ENCODE measurements at places on chromosomes 3 and 15. TPM values are rescaled to one million over a fixed set of nuclear protein-coding genes. Genes with fewer than 3 reads are reported as not detected.

CEMIP gene
- total RNA-seq = 1,053 TPM

ABHD17C gene
- 14.5 TPM for total RNA-seq

SLC51B gene
- not detected for total RNA-seq

GOLGA8T gene
- not detected for total RNA-seq

LMAN1L gene
- total RNA-seq = not detected

Measured in hair follicle dermal papilla cell (primary cell).